ENCODE measurements at places on chromosomes 6 and 20.

DNA sequence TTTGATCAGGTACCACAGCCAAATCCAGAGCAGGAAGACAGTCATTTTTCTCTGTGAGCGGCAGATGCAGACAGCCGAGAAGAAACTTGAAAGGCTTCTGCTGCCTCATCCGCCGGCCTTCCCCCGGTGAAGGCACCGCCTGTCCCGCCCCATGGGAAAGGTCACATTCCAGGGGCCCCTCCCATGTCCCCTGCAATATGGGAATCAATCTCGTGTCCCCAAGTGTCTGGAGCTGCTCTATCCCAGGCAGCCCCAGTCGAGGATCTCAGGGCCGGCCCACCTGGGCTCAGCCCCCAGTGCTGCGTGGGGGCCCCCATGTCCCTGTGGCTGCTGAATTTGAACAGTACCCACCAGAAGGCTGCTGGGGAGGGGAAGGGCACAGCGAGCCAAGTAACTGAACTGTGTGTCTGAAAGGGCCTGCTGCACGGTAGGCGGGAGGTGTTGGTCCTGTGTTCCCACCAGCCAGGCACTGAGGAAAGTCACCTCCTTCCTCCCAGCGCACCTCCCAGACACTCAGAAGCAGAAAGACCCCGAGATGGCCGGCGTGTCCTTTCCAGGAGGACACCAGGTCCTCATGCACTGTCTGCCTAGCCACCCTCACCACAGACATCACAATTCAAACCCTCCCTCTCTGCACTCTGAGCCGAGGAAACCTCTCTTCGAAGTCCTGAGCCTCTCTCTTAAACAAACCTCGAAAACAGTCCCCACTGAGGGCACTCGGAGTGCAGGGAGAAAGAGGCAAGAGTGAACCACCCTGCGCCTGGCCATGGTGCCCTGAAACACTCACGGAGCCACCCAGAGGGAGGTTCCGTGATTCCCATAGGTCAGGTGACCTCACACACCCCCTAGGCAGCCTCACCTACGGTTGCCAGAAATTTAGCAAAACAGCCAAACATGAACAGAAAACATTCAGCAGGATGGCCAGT is 99.3 kb downstream of the PSMB1 start:
- DNase-seq, result no peak

DNA sequence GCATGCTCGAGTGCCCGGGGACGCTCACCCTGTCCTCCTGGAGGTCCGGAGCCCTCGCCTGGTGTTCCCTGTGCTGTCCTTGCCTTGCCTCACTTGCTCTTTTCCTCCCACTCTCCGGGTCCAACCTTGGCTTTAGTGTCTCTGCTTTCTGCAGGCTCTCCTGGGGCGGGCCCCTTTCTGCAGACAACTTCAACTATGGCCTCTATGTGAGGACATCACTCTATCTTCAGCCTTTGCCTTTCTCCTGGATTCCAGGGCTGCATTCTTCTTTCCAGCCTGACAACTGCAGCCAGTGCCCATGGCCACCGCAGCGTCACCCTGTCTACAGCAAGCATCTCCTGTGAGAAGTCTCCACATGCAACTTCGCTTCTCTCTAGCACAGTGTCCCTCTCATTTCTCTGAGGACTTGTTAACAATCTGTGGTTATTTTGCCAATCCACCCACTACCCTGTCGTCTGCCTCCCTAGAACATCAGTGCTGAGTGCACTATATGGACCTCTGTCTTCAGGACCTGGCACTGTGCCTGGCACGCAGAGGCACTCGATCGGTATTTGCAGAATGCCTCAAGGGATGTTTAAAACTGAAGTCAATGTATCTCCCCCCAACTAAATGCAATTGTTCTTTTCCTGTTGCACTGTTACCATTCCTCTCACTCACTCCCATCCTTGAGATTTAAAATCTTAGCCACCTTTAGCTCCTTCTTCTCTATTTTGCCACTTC is 35.9 kb downstream of the FOXC1 start:
- DNase-seq, result no peak

DNA sequence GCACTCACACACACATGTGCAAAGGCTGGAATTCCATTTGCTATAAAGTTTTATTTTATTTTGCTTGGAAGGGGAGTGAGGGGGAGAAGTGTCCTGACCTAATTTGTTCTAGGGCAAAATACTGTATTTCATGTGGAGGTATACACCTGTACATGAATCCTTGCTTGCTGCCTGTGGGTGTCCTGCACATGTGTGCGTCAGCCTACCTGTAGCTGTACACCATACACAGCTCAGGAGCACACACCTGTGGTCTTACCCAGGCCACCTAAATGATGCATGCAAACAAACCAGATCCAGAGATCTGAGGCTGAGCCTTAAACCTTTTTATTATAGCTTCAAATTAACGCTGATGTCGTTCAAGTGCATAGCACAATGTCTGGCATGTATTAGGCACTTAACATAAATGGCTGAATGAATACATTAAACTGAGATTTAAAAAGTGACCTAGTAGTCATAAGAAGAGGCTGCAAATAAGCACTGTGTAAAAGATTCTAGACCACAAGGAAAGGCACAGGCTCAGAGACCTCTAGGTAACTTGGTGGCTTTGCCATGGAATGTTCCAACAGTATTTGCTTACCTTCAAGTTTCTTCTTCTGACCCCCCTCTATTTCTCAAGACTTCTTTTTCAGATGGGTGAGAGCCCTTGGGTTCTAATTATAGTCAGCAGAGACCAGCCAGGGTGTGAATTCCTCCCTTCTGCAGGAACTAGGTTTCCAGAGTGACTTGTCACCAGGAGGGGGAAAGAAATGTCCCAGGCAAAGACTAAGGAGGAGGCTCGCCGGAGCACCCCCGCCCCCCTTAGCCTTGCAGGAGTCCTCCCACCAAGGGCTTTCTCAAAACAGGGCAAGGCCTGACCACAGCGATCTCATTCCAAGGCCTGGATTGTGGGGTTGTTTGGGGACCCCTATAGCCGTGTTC is 13.4 kb downstream of the FOXC1 start:
- no peak for DNase-seq

DNA sequence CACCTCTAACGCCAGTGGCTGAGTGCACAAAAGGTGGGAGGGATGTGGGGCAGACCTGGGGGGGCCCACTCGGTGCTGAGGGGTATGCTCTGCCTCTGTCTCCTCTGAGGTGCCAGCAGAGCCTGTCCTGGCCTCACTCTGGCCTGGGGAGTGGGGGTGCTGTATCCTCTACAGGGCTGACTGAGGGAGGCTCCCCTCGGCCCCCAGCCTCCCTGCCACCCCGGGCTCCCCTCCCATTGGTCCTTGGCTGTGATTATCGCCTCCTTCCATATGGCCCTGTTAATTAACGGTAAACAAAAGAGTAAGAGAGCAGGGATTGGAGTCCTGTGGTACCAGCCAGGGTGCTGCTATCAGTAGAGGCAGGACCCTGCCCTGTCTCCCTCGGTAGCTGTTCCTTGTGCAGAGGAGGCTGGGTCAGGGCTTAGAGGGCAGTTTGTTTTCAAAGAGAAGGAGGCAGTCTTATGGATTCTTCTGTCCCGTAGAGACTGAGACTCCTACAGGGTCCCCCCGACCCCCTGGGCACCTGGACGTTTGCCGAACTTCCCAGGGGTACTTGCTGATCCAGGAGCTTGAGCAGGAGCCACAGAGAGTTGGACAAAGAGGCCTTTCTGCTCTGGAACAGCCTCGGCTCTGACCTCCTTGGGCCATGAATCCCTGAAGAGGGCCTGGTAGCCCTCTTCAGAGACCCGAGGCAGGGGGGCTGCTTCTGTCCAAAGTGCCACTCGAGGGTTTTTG is 1.8 kb downstream of the MYT1 start:
- no peak for DNase-seq

DNA sequence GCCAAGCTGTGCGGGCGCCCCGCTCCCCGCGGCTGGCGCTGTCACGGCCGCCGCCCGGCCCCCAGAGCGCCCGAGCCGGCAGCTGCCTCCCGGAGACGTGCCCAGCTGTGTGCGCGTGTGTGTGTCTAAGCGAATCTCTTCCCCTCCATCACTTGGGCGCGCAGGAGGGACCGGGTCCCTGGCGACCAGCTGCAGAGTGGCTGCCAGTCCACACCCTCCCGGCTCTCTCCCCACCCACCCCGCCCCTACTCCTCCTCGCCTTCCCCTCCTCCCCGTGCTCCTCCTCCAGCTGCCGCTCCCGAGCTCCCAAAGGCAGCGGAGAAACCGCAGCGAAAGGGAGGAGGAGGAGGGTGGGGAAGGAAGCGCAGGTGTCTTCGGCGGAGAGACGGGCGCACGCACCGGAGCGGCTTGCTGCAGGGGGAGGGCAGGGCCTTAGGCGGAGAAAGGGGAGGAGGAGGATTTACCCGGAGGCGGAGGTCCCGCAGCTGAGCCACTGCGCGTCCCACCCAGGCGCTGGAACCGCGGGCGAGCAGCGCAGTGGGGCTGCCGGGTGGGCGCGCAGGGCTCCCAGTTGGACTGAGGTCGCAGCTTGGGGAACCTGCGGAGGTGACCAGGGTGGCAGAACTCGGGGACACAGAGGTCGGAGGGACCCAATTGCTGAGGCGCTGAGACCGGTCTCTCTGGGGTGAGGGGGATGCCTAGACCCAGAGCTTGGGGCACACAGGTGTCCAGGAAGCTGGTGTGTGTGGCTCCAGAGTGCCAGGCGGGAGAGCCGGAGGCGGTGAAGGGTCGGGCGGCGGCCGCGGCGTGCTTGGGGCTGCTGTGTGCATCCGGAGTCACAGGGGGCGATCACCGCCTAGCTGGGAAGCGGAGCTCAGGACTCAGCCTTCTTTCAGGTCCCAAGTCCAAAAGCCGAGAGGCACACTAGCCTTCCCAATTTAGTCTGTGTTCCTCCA is at the start of gene HS3ST5:
Gene HS3ST5, minus strand, starts transcription at position 198 of the 956 bp plus-strand sequence. CDS start 280,178 bp downstream, outside the sequence.
- no peak for DNase-seq

- DNase-seq, result peak; percentile 63
These were observed 23.2 kb downstream of the PSMB1 start for GRCh38 chr6:170529839-170530469.

DNA sequence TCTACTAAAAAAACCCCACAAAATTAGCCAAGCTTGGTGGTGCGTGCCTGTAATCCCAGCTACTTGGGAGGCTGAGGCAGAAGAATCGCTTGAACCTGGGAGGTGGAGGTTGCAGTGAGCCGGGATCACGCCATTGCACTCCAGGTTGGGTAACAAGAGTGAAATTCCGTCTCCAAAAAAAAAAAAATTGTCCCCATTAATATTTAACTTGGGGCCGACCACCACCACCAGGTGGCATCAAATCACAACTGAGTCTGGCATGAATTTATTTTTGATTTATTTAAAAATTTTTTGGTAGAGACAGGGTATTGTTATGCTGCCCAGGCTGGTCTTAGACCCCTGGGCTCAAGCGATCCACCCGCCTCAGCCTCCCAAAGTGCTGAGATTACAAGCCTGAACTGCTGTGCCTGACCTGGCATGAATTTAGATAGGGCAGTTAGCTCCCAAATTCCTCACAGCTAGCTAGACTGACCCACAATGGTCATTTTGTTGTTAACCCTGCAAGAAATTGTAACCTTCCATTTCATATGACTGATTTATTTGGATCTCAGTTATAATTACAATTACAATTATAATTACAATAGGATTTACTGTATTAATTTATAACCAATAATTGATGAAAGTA is 17.1 kb upstream of the BEND3 start:
- DNase-seq, result no peak

- no peak for DNase-seq
These were observed 91.1 kb downstream of the MTFR2 start for GRCh38 chr6:136158971-136159370.

DNA sequence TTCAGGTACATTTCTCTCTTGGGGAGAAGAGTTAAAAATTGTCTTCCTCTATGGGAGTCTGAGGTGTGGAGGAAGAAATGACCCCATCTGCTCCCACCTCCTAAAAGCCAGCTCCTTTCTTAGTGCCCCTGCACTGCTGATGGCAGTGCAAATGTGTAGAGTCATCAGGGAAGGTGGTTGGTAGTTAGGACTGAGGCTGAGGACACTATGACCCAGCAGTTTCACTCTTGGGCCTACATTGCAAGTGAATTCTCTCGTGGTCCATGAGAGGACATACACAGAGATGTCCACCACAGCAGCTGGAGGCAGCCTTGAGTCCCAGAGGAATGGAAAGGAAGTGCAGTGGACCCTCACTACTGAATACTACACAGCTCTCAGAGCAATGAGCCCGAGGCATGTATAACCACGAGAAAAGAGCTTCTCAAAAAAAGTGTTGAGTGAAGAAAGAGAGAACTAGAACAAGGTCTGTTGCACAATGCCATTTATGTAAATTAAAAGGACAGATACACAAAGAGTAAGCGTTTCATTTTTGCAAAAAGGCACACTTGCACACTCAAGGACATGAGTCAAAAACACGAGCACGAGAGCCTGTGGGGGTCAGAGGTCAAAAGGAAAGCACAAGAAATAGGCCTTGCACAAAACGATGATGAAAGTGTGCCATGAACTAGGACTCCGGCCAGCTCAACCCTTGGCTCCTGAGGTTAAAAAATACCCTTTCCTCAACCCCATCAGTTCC is 308.2 kb upstream of the PRND start:
- no peak for DNase-seq

- DNase-seq, result no peak
These were observed 166.5 kb downstream of the TSHZ2 start for GRCh38 chr20:53138454-53139262.

GRCh38 chr6:126792340-126793085 is 326.0 kb upstream of the RSPO3 start:
- DNase-seq, result no peak

- no peak for DNase-seq
These were observed 15.4 kb downstream of the TAAR1 start for GRCh38 chr6:132643547-132643946.

- DNase-seq, result no peak
These were observed 109.5 kb downstream of the LCA5 start for GRCh38 chr6:79427721-79428120.

- no peak for DNase-seq
These were observed 186.1 kb downstream of the UNC5CL start for GRCh38 chr6:40852779-40853373.

DNA sequence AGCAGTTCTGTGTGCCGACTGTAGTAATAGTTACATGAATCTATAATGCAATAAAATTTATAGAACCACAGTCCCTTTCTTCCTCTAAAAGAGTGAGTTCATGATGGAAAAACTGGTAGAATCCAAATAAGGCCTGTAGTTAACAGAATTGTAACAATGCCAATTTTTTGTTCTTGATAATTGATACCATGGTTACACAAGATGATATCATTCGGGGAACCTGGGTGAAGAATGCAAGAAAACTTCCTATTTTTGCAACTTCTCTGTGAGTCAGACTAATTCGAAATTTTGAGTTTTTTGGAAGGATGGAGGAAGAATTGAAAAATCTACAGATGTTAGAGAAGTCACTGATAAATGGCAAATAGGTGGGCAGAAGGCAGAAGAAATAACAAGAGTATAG is 381.8 kb downstream of the CDKAL1 start:
- no peak for DNase-seq

DNA sequence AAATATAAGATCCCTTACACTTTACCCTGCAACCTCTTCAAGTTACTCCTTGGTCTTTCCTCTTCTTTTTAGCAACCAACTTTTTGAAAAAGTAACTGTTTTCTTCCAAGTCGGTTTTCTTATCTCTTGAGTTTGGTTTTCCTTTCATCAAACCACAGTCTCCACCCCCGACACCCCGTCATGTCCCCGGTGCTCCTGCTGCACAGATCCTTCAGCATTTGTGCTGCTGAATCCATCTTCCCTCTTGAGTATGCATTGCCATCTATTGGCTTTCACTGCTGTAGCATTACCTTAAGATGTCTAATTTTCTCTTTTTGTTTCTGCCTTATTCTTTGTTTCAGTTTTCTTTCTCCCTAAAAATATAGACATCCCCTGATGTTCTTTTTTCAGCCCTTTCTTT is 11.9 kb upstream of the TNFRSF21 start:
- no peak for DNase-seq

- DNase-seq, result no peak
These were observed 92.7 kb downstream of the LY86 start for GRCh38 chr6:6681075-6681849.

- DNase-seq, result peak; percentile 10
These were observed 229.9 kb downstream of the ADGRG6 start for GRCh38 chr6:142531727-142532126.

GRCh38 chr20:50673466-50674137 is 17.7 kb downstream of the RIPOR3 start:
- no peak for DNase-seq
